ENCODE measurements at places on chromosomes 6 and 20. TPM values are rescaled to one million over a fixed set of nuclear protein-coding genes. Genes with fewer than 3 reads are reported as not detected.
A peak's percentile ranks its signal among the peaks of the same experiment; 100 is the strongest.

DNA sequence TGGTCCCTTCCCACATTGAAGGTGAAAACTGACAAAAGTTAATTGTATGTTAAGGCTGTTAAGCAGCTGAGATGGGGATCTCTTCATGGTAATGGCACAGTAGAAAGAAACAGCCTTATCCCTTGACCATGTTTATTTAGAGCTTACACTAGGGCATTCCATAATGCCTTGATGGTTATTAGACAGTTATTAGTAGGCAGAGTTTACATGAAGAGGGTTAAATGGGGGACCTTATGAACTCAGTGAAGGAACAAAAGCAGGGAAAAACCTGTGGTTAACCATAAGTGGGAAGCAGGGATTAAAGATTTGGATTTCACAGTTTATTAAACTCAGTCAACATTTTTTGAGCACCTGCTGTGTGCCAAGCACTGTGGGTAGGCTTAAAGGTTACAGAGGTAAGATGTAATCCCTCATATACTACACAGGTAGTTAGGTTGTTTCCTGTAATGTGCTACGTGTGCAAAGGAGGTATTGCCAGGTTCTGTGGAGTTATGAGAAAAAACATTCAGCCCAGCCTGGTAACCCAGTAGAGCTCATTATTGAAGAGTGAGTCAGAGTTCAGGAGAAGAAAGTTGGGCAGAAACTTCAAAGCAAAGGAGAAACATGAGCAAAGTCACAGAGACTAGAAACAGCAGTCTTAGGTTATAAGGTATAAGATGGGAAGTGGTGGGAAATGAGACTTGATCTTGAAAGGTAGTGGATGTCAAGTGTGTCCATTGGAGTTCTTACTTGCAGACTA, 32.3 kb upstream of the GNRH2 start:
- peak; percentile 2 for DNase-seq

DNA sequence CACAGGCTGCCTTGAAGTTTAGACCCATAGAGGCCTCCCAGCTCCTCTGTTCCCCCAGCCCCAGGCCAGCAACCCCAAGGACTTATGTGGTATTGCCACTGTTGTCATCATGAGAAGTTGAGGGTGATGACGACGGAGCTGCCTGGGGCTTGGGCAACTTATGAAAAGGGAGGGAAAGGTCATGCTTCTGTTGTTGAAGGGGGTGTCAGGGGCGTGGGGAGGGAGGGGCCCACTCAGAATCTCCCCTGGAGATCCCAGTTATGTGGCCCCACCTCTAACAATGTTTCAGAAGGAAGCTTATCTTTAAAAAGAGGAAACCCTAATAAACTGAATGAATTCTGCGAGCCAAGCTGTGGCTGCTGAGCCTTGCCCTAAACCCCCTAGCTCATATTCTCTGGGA, 4.2 kb downstream of the ADTRP start:
- no peak for DNase-seq

TREM2 gene
- not detected for total RNA-seq

GNL1 gene
- total RNA-seq, result 78.4 TPM
